SW480 (cell line): ENCODE measurements at places on chromosomes 16 and 17.

- DNase-seq: peak; percentile 87
Measured at GRCh38 chr17:57408071-57408811, 151.9 kb downstream of the MSI2 start.

DNA sequence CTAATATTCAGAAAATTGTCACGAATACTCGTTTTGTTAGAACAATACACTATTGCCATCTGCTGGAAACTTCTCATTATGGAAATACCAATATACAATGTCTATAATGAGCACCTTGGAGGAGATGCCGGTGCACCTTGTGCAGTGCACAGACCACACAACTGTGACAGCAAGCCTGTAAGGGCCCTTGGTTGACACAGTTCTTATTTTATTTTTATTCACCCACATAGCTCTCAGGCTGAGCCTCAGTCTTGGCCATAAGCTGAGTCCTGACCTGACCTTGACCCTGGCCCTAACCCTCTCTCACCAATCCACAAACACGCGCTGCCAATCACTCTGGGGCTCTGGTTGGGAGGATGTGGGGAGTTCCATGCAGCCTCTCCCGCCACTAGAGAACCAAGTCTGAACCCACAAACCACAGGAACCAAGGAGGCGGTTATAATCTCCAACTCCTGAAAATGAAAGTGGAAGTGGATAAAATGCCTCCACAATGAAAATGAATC, 7.6 kb downstream of the AIPL1 start:
- DNase-seq: no peak

DNA sequence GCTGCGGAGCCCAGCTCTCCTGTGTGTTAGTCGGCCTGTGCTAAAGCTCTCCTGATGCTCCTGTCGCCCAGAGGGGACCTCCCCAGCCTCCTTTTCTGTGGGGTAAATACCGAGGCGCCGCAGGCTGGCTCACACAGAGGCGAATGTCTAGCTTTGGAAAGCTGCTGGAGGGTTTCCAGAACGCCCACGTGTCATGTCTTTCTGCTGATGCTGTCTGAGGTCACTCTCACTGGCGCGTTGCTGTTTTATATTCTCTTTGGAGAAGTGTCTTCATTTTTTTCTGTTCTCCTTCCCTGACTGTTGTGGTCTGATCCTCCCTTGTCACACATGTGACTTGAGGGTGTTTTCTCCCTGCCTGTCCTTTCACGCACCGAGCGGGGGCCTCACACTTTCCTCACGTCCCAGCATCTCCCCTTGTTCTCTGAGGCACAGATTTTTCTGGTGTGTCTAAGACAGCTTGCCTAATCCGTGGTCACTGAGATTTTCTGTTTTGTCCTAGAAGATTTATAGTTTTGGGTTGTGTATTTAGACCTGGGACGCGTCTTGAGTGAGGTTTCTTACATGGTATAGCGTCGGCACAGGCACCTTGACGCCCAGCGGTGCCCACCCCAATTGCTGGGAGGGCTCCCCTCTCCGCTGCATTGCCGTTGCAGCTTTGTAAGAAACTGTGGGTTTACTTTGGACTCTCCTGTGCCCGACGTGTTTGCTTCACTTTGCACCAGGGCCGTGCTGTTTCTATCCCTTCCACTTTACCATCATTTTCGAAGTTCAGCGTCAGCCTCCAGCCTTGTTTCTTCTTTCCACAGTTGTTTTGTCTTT, 92.1 kb upstream of the ZNF750 start:
- DNase-seq: no peak

- peak; percentile 22 for DNase-seq
Measured at GRCh38 chr17:63450551-63450950, 4.4 kb upstream of the CYB561 start.

GRCh38 chr16:49992825-49993224, 32.2 kb upstream of the CNEP1R1 start:
- DNase-seq: no peak

DNA sequence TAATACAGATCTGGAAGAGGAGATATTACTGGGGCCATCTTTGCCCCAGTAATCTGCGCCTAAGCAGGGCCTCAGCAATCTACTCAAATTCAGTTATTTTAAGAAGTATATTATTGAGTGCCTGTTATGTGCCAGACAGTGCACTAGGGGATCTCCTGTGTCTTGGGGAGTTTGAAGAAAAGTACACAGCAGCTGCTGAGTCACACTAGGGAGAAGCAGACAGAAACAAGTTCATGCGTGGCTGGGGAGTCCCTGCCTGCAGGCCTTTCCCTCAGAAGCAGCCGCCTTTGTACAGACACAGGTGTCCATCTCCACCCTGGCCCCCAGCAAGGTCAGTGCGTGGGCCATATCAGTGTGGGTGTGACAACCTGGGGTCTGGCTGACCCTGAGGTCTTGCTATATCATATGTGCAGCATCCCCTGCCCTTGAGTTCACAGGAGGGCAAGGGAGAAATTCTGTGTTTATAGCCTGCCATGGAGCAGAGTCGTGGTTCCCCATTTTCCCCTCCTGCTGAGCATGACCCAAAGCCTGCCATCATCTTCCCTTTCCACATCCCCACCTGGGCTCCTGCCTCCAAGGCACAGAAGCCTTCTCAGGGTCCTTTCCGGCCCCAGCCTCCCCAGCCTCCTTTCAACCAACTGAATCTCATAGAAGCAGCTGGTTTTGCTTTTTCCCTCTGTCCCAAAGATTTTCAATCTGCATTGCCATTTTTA, 229.9 kb upstream of the SDK2 start:
- no peak for DNase-seq

DNA sequence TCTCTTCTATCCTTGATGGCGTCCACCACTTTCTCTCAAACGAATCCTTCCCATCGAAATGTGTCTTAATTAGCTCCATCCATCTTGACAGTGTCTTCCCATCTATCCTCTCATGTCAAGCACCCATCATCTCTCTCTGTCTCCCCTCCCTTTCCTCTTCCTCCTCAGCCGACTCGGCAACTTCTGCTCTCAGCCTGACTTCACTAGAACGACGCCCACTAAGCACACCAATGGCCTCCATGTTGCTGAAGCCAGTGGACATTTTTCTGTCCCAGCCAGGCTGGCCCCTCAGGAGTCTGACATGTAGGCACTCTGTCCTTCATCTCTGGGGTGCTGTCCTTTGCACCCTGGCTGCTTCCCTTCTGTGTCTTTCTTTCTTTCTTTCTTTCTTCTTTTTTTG, 2.5 kb upstream of the SPATA20 start:
- DNase-seq: no peak

- DNase-seq: no peak
Measured at GRCh38 chr16:87702325-87702811, 63.4 kb downstream of the KLHDC4 start.

DNA sequence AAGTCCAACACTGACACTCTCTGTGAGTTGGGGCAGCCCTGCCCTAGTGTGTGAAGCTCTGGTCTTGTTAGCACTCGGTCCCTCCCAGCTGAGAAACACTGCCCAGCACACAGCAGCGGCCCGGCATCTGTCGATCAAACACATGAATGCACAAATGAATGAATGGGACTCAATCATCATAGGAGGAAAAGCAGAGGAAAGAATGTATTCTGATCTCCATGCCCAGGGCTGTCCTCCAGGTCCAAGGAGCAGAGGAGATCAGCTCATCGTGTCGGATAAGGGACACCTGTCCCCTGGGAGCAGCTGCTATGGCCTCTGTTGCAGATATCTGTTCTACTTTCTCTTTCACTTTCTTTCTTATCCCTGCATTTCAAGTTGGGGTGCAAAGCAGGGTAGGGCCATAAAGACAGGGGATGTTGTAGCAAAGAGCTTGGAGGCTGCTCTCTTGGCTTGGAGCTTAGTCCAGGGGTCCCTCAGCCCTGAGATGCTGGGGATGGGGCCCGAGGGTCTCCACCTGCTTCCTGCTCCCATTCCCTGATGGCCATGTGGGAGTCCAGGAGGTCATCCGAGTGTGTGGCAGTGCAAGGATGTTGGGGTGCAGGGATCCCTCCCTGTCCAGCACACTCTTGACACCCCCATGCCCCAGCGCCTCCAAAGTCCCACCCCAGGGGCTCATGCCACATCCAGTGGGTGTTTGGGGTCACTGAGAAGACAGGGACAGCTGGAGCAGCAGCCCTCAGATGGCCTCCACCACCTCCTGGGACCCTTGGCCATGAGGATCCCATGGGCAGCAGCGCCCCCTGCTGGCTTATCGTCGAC, 88.2 kb downstream of the IRF8 start:
- no peak for DNase-seq

- DNase-seq: no peak
Measured at GRCh38 chr16:78942625-78943245, 657.8 kb downstream of the MAF start.

DNA sequence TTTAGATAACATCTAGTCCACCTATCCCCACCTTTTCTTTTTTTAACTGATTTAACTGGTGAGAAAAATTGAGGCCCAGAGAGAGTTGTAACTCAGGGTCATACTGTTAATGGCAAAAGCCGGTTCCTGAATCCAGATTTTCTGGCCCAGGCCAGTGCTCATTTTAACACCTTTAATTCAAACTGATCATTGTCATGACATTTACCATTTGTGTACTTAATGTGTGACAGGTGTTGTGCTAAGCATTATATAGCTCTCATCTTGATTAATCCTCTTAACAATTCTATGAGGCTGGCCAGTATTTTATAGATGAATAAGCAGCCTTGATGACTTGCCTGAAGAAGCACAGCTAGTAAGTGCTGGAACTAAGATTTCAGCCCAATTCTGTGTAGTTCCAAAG, 14.4 kb downstream of the RHOT1 start:
- DNase-seq: no peak
